BE2C (cell line): ENCODE measurements at places on chromosomes 1 and 21.

GRCh38 chr1:37479255-37480124 is 5.1 kb downstream of the ZC3H12A start:
- DNase-seq: no peak

GRCh38 chr1:12528021-12528852 is 89.8 kb downstream of the DHRS3 start:
- DNase-seq: no peak

DNA sequence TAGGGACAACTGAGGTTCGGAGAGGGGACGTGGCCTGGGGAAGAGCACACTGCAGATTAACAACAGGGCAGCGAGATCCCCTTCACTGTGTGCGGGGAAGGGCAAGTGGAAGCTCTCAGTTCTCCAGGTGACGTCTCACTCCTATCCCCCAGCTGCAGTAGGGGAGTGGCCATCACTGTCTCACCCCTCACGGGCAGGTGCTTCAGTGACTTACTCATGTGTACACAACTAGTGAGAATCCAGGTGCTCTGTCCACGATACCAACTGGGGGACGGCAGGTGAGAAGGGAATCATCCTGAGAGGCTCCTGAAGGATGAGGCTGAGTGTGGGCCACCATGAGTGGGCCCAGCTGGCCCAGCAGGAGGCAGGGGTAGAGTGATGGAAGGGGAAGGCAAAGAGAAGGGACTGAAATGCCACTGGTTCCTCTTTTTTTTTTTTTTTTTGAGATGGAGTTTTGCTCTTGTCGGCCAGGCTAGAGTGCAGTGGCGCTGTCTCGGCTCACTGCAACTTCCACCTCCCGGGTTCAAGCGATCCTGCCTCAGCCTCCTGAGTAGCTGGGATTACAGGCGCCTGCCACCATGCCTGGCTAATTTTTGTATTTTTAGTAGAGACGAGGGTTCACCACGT is 25.9 kb downstream of the RHBG start:
- no peak for DNase-seq

DNA sequence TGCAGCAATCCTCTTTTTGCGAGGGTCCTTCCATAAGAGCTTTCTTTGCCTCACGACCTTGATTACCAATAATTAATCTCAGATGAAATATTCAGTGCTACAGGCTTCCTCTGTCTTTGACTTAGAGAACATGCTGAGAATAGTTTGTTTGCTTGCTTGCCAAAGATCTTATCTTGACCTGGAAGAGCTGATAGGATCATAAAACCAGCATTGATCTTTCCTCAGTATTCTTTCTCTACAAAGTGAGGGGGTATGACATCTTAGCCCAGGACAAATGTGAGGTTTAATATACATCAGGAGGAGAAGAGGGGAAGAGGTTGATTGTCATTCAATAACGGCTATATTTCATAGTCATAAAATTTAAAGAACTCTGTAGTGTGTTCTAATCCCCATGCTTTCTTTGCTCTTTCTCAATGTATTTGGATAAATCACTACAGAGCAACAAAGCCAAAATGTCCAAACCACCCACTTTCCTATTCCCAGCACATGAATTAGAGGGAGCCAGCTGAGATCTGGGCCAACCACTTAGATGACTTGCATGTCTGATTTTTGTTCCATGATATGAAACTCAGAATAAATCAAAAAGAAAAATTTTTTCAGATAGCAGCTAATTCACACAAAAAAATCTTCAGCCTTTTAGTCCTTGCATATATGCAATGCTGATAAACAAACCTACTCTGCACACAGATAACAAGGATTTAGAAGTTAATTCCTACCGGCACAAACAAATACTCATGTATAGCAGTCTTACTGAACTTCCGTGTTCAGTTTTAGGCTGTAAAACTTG is 50.5 kb upstream of the IPO9 start:
- no peak for DNase-seq

GRCh38 chr21:28801906-28802305 is 190.8 kb downstream of the LTN1 start:
- no peak for DNase-seq

DNA sequence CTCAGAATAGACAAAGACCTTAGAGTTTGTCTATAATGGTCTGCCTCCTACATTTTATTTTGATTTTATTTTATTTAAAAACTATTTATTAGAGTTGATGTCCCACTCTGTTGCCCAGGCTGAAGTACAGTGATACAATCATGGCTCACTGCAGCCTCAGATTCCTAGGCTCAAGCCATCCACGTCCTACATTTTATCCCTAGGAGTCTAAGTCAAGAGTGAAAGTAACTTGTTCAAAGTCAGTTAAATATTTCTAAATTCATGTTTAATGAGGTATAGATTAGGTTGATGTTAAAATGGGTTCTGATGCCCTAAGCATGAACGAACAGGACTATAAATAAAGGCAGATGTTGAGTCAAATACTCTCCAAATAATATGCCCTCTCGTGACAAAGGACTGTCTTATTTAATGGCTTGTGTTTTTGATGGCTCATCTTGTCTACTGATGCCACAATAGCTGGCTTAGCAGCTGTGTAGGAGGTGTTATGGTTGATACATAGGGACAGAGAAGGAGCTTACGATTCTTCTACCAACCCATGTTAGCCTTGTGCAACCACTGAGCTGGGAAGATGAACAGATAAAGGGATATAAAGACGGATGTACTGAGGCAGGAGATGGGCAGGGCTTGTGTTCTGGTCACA is 66.0 kb upstream of the CR1L start:
- no peak for DNase-seq
